ENCODE measurements at places on chromosomes 1 and 21. TPM values are rescaled to one million over a fixed set of nuclear protein-coding genes. Genes with fewer than 3 reads are reported as not detected.

Gene AMPD2
- total RNA-seq = 91.1 TPM

Gene SON
- total RNA-seq = 339 TPM

Gene ZRANB2
- total RNA-seq = 98.6 TPM

Gene NTNG1
- not detected for total RNA-seq

Gene WNT2B
- 0.13 TPM for total RNA-seq

Gene SYTL1
- 21.9 TPM for total RNA-seq
